Right ventricle myocardium inferior (tissue), 1 donor: ENCODE measurements at places on chromosomes 3 and 15. TPM values are rescaled to one million over a fixed set of nuclear protein-coding genes. Genes with fewer than 3 reads are reported as not detected.

Gene MAN2C1
- 89.2 TPM for total RNA-seq

Gene LMOD3
- 149 TPM for total RNA-seq

Gene FEZF2
- total RNA-seq: not detected

Gene SPINK8
- total RNA-seq: not detected

Gene IL16
- total RNA-seq: 3.7 TPM

Gene CTXN2
- not detected for total RNA-seq

Gene ERICH6
- total RNA-seq: not detected

Gene RASGRP1
- total RNA-seq: 0.46 TPM

Gene GALK2
- total RNA-seq: 36.5 TPM

Gene GLT8D1
- total RNA-seq: 33.2 TPM

Gene GOLGA6L9
- total RNA-seq: 1.2 TPM

Gene CCR5
- 0.49 TPM for total RNA-seq

Gene TEX55
- not detected for total RNA-seq

Gene COMMD2
- total RNA-seq: 18.0 TPM

Gene EXD1
- not detected for total RNA-seq

Gene CFAP91
- total RNA-seq: 0.70 TPM

Gene CLDN18
- total RNA-seq: not detected

Gene LARP6
- 55.7 TPM for total RNA-seq

Gene CSNK1G1
- total RNA-seq: 5.5 TPM

Gene RASA2
- total RNA-seq: 6.4 TPM

Gene CHST13
- total RNA-seq: 0.60 TPM

Gene SLITRK3
- total RNA-seq: not detected

Gene CCR9
- total RNA-seq: not detected

Gene PLCH1
- total RNA-seq: 1.3 TPM

Gene KIF9
- 7.6 TPM for total RNA-seq

Gene PRR20G
- total RNA-seq: not detected

Gene ACAP2
- 15.6 TPM for total RNA-seq

Gene TUSC7
- not detected for total RNA-seq

Gene GUCA1C
- total RNA-seq: not detected

Gene CSPG4
- 7.8 TPM for total RNA-seq

Gene GPR62
- total RNA-seq: 0.22 TPM

Gene PRR23E
- not detected for total RNA-seq

Gene PIERCE2
- 6.2 TPM for total RNA-seq

Gene MAGEF1
- 31.3 TPM for total RNA-seq

Gene MUC4
- total RNA-seq: not detected

Gene DZIP1L
- 3.8 TPM for total RNA-seq
